Upper lobe of left lung (tissue), 6 donors: ENCODE measurements at places on chromosomes 6 and 20.
A peak's percentile ranks its signal among the peaks of the same experiment; 100 is the strongest.

GRCh38 chr6:13014504-13015378 is 298.2 kb downstream of the PHACTR1 start:
- DNase-seq: peak; percentile 41

DNA sequence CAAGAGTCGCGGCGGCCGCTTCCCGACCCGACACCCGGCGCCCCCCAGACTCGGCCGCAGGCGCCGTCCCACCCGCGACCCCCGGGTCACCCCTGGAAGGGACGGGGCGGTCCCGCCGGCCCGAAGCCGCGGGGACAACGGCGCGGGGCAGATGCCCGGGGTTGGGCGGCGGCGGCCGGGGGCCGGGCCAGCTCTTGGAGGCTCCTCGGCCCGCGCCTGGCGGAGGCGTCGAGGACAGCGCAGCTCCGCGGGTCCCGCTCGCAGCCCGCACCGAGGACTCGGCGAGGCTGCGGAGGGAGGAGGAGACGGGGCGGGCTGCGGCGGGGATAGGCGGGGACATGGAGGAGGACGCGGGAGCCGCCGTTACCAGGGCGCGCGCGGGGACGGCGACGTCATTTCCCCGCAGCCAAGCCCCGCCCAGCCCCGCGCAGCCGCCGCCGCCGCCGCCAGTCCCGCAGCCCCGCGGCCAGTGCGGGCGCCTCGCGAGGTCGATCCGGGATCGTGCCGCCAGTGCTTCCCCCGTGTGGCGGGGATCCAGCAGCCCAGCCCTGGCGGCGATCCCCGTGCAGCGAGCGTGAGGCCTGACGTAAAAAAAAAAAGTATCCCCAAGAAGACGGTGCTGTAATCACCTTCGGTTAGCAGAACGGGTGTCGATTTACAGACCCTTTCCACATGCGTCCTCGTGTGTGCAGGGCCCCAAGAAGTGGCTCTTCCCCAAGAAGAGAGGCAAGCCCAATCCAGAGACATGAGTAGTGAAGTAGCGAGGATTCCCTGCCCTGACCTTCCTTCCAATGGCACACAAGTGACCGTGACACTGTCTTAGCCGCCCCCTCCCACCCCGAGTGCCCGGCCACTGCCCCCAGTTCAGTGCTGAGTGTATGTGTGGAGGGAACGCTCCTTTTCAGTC is at the start of gene FAM184A:
FAM184A (minus strand) TSS at position 289 of the 907 bp plus-strand sequence. CDS start 365 bp downstream, outside the sequence.
- DNase-seq: peak; percentile 62

GRCh38 chr6:157326979-157327378 is 3.7 kb upstream of the TMEM242 start:
- DNase-seq: no peak

GRCh38 chr20:19626896-19627295 is 131.2 kb upstream of the RIN2 start:
- DNase-seq: no peak

DNA sequence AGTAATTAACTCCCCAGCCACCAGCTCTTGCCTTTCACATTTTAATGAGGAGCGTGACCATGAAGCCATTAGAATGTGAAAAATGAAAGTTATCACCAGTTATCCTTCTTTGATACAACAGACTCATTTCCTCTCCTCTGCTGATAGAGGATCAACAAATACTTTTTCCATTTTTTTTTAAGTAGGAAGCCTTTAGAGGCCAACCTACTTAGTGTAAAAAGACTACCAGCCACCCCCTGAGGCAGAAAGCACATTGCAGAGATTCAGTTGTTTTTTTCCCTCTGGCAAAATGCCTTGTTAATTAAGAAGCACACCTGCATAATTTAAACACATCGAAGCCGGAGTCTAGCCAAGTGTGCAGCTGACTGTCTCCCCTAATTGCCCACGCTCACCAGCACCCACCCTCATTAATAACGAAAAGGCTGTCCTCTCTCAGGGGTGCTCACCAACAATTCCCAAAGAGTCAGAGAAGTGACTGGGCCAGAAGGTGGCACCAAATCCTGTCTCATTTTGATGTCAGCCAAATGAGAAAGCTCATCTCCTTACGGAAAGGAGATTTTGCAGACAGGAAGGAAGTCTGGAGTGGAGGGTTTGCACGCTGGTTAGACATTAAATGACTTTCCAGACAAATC is 60.9 kb upstream of the MC3R start:
- DNase-seq: no peak

GRCh38 chr6:125836466-125836865 is 45.7 kb downstream of the NCOA7 start:
- no peak for DNase-seq

- no peak for DNase-seq
Observed at GRCh38 chr6:17998003-17998402, 10.6 kb upstream of the KIF13A start.

- no peak for DNase-seq
Observed at GRCh38 chr6:139313784-139314545, 22.2 kb upstream of the TXLNB start.

DNA sequence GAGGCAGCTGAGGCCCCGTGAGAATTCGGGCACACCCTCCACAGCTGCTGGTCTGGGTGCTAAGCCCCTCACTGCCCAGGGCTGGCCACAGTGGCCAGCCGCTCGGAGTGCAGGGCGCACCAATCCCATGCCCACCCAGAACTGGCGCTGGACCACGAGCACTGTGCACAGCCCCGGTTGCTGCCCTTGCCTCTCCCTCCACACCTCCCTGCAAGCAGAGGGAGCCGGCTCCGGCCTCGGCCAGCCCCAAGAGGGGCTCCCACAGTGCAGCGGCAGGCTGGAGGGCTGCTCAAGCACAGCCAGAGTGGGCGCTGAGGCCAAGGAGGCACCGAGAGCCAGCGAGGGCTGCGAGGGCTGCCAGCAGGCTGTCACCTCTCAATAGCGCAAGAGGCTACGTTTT is 35.0 kb downstream of the CGA start:
- no peak for DNase-seq

GRCh38 chr20:45080867-45081624 is 19.9 kb downstream of the KCNS1 start:
- no peak for DNase-seq

- no peak for DNase-seq
Observed at GRCh38 chr6:169289619-169290339, 36.1 kb upstream of the THBS2 start.

DNA sequence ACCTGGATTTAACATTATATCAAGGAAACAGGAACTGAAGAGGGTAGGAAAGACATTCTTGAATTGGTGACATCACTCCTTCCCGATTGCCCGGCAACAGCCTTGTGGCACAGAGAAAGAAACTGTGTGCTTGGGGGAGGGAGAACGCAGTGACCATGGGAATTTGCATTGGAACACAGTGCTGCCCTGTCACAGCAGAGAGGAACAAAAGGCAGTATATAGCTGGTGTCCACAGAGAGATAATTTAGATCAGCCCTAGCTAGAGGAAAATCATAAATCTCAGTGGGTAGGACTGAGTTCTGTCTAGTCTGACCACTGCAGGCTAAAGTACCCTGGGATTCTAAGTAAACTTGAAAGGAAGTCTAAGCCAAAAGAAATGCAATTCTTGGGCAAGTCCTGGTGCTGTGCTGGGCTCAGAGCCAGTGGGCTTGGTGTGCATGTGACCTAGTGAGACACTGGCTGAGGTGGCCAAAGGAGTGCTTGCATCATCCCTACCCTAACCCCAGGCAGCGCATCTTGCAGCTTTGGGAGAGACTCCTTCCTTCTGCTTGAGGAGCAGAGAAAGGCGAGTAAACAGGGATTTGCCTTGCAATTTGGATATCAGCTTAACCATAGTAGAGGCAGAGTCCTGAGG is 697.6 kb downstream of the HACE1 start:
- DNase-seq: no peak

DNA sequence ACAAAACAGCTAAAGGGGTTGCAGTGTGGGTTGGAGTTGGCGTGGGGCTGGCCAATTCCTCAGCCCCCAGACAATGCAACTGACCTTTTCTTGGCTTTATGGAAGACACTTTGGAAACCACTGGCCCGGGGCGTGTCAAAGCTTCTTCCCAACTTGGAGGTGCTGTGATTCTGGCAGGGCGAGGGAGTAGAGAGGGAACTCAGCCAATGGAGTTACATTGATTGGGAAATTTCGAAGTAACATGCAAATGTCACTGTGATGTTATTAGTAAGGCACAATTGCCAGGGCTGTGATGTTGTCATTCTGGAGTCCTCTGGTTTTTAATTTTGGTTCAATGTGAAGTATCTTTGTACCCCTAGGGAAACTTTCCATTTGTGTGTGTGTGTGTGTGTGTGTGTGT is 41.5 kb upstream of the EPB41L1 start:
- no peak for DNase-seq

DNA sequence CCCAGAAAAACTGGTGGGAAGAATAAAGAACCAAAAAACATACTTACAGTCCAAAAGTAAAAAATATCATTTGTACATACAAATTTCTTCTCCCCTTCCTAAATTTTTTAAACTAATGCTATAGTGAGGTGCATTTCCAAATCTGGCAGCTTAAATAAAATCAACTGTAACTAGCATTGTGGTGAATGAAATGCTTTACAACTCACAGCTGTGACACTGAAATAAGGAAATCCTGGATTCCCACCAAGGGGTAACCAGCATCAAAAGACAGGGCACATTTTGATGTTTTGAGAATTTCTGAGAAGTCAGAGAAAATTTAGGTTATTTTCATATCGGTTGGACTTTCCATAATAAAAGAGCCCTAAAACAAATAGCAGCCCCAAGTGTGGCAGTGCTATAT is 27.3 kb downstream of the BACH2 start:
- DNase-seq: no peak

- no peak for DNase-seq
Observed at GRCh38 chr6:109164331-109164730, 69.0 kb downstream of the CEP57L1 start.

DNA sequence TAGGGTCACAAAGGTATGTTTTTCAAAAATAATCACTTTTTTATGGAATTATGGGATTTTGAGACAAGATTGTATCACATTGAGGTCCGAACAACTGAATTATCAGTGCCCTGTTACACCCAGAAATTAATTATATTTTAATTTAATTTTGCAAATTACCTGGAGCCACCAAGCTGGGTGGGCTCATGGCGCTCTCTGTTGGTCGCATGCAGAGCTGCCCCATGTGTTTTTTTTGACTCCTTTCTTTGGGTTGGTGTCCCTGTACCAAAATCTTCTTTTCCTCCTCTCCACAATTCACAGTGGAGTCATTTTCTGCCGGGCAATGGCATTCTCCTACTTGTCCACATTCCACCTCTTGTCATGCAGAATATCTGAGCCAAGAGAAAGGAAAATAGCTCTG is 38.9 kb upstream of the FRMD1 start:
- no peak for DNase-seq

DNA sequence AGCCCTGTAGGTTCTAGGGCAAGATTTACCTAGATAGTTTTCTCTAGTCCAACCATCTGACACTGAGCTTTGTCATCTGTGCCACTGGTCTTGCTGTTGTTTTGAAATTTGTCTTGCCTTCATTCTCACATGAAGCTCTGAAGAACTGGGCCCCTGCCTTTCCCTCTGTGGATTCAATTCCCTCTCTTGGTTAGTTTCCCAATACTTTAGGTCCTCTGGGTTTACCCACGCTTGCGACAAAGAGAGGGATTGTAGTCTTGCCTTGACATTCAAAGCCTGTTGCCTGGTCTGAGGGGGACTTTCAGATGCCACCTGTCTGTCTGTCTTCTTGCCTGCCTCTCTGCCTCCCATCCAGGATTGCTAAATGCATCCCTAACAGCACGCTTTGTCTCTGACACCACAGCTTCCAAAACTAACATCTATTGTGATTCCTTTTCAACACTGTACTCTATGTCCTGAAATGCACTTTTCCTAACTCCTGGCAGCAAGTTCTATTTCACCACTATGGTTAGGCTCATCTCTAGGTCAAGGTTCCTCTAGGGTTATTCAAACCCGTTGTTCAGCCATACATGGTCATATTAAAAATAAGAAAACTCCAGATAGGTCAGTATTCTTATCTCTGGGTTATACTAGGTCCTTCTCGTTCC is 25.5 kb upstream of the MANEA start:
- no peak for DNase-seq

DNA sequence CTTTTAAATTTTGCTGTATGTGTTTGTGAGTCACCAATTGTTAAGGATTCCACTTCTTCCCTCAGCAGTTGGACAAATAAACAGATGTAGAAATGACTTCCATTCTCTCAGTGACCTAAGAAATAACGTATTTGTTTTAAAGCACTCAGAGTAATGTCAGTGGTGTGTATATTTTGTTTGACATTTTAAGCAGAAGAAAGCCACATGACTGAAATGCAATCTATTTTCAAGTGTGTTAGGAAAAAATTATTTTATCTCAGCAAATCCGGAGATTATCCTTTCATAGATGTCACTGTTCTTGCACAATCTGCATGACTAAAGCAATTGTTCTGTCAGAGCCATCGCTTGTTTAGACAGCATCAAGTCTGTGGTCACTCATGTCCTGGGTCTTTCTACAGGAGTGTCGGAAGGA is 77.1 kb downstream of the JAG1 start:
- DNase-seq: no peak

GRCh38 chr6:52820198-52820597 is 16.6 kb upstream of the GSTA1 start:
- no peak for DNase-seq

GRCh38 chr6:127581576-127581975 is 4.6 kb downstream of the C6orf58 start:
- DNase-seq: no peak

- DNase-seq: no peak
Observed at GRCh38 chr6:168147205-168147738, 68.3 kb upstream of the FRMD1 start.

- DNase-seq: no peak
Observed at GRCh38 chr6:72733045-72733444, 111.2 kb downstream of the KCNQ5 start.

DNA sequence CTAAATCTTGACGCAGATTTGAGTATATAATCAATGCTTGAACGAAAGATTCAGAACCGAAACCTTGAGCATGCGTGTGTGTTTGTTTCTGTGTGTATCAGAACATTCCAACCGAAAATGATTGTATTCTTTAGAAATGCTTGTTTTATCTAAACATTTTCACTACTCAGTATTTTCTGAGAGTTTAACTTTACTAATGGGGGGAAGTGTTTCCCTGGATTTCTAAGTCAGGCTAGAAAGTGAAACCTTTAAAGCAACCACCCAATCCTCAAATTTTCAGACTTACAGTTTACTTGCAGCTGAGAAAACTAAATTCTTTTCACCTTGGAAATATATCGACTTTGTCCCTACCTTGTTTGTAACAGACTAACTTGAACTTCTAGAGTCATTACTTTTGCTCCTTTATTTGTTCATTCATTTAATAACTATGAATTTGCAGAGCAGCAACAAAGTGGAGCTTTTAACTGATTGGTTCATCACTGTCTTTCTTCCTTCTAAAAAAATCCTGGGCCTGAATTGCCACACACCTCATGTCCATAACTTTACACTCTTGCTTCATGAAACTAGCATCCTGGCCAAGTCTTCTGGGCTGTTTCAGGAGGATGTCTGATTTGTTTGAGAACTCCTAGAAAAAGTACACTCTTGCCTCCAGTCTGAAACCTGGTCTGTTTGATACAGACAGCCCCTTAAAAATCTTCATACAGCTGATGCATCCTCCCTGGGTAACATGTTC is 77.8 kb upstream of the XRN2 start:
- DNase-seq: no peak

GRCh38 chr6:75233092-75233615 is 10.4 kb downstream of the COX7A2 start:
- DNase-seq: no peak
